ENCODE measurements at places on chromosomes 5 and 9. TPM values are rescaled to one million over a fixed set of nuclear protein-coding genes. Genes with fewer than 3 reads are reported as not detected.

DNA sequence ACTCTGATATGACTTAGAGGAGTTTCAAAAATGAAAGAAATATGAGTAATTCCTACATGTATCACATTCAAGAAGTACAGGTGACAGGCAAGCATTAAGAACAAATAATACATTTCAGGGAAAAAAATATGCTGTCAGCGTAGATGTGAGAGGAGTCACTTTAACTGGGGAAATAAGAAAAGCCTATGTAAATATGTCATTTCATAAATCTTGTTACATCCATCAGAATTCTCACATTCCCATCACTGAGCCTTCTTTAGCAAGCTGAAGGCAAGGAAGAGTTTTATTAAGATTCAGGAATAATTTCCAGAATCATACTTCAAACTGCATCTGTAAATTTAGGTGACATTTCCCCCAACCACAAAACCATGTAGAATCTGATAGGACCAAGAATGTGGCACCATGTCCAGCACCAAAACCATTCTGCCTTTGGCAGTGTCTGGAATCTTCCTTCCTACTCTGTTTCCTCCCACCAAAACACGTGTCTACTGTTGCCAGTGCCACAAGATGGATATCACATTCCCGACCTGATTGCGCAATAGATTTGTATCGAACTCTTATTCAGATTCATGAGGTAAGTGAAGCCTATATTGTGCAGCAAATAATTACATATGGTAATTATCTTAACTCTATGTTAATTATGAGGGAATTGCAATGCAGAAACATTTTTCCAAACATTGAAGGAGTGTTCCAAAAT, 690.9 kb downstream of the ISL1 start:
- H3K27me3 ChIP-seq, result no peaks in the 10 kb centered on the region
- DNase-seq, result no peak
- no peak overlapping the region for H3K4me3 ChIP-seq
- H3K4me1 ChIP-seq, result no peaks in the 10 kb centered on the region

DNA sequence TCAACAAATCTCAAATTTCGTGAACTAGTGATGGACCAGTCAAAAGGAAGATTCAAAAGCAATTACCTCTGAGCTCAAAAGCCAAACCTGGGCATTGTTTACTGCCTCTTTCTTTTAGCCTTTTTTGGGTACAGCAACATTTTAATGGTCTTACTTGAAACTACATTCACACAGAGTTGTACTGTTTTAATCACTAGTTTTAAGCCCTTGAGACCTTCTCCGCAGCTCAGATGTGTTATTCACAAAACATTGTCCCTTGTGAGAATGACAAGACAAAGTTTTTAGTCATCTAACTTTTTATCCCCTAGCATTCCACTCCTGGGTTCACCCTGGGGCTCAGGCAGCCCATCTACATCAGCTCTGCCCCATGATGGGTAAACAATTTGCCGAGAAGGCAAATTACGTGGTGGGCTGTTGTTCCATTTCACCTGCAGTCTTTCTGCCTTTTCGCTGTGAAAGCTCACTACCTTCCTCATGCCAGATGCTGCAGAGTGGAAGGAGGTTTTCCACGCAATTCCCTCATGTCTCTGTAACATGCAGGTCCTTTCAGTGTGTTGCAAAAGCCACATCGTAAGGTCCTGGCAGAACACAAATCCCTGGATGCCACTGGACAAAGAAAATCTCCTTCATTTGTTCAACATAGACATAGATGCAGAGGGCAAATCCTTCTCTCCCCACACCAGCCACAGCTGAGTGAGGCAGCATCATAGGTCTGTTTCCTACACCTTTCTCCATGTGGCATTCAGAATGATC, 175.7 kb downstream of the EBF1 start:
- no peak for DNase-seq
- no peaks in the 10 kb centered on the region for H3K36me3 ChIP-seq
- peaks cover 5% of the 10 kb centered on the region for H3K27me3 ChIP-seq
- H3K4me3 ChIP-seq, result no peak overlapping the region
- no peaks in the 10 kb centered on the region for H3K4me1 ChIP-seq
- no peak overlapping the region for H3K27ac ChIP-seq

DNA sequence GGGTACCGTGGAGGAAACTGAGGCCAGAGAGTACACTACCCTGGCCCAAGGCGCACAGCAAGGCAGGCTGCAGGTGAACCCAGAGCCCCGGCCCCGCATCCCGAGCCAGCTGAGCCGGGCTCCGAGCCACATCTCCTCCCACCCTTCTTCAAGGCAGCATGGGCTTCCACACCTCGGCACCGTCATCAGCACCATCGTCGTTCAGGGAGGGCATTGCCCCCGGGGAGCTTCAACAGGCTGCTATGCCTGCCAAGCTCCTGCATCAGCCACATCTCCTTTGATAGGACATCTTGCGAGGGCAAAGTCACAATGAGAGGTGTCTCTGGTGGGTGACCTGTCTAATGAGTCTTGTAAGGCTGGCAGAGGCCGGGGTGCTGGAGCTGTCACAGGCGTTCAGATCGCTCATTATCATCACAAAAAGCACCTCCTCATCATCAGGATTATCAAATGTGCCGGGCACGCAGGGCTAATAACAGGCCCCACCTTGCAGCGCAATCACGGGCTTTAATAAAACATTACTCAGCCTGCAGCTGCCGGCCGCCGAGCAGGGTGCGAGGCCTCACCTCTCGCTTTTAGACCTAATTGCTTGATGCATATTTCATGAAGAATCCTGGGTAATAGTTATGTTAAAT, 20.0 kb upstream of the SLC25A51 start:
- no peak overlapping the region for H3K4me3 ChIP-seq
- no peak overlapping the region for H3K27ac ChIP-seq
- no peaks in the 10 kb centered on the region for H3K36me3 ChIP-seq
- DNase-seq, result no peak
- H3K4me1 ChIP-seq, result peaks cover 30% of the 10 kb centered on the region

DNA sequence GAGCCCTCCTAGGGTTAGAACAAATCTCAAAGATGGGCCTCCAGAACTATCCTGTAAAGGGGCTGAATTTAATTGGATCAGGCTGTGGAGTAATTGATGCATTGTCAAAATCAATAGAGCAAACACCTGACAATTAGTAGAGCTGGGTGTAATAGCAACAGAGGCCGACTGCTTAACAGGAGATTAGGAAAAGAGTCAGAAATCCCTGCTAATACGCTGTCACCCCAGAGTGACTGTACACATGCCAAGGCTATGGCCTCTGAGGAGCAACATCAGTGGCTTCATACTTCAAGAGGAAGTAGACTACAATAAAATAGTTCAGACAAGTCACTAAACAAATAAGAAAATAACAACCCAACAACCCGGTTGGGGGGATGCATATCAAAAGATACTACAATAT, 18.7 kb upstream of the GRPEL2 start:
- H3K27ac ChIP-seq, result no peak overlapping the region
- no peaks in the 10 kb centered on the region for H3K36me3 ChIP-seq
- H3K27me3 ChIP-seq, result no peaks in the 10 kb centered on the region
- no peak for DNase-seq
- H3K4me1 ChIP-seq, result no peaks in the 10 kb centered on the region

DNA sequence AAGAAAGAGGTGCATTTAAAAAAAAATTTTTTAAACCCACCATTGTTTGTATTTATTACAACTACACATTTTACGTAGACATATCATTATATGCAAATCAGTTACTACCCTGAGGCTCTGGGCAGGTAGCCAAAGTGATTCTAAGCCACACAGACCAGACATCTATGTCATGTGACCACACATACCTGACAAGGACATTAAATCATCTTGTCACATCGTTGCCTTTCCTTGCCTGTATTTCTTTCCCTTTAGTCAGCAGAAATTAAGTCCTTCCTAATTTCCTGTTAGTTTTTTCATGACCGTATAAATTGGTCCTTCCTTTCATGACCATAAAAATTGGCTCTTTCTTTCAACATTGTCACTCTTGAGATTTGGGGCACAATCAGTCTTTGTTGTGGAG, 134.2 kb upstream of the MARCHF11 start:
- no peaks in the 10 kb centered on the region for H3K27me3 ChIP-seq
- no peak overlapping the region for H3K4me3 ChIP-seq
- H3K36me3 ChIP-seq, result no peaks in the 10 kb centered on the region
- H3K4me1 ChIP-seq, result no peaks in the 10 kb centered on the region

GRCh38 chr9:82764061-82764668, 298.8 kb downstream of the RASEF start:
- no peak for DNase-seq
- H3K4me3 ChIP-seq, result no peak overlapping the region
- H3K27ac ChIP-seq, result no peak overlapping the region
- H3K4me1 ChIP-seq, result no peaks in the 10 kb centered on the region
- H3K36me3 ChIP-seq, result no peaks in the 10 kb centered on the region

The ENTPD2 gene
- total RNA-seq, result 0.55 TPM

The PTPDC1 gene
- total RNA-seq, result 5.1 TPM
